Activated CD4-positive, CD25-positive, alpha-beta regulatory T cell (primary cell): ENCODE measurements at places on chromosomes 13 and 19.
A peak's percentile ranks its signal among the peaks of the same experiment; 100 is the strongest.

DNA sequence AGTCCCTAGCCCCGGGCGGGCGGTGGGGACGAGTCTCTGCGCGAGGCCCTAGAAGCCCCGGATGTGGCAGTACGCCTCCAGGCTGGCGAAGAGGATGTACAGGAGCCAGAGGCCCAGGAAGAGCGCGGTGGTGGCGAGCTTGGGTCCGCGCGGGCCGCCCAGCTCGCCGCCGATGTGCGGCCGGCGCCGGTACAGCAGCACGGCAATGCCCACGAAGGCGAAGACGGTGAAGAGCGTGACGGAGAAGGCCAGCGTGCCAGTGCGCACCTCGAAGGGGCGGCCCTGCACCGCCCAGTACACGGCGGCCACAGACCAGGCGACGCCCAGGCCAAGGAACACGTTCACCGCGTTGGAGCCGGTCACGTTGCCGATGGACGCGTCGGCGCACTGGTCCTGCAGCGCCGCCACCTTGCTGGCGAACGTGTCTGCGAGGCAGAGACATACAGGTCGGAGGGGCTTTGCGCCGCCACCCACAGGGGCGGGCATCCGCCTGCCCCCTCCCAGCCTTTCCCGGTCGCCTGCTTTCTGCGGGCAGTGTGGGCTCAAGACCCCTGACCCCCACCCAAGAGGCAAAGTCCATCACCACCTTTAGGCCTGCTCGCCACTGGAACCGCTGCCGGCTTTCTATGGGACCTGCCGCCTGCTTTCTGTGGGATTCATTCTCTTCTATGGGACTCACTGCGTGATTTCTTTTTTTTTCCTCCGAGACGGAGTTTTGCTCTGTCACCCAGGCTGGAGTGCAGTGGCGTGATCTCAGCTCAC, 10.9 kb upstream of the MEIS3 start:
- no peak for DNase-seq

GRCh38 chr19:6654347-6655310, 15.3 kb downstream of the TNFSF14 start:
- DNase-seq: no peak

DNA sequence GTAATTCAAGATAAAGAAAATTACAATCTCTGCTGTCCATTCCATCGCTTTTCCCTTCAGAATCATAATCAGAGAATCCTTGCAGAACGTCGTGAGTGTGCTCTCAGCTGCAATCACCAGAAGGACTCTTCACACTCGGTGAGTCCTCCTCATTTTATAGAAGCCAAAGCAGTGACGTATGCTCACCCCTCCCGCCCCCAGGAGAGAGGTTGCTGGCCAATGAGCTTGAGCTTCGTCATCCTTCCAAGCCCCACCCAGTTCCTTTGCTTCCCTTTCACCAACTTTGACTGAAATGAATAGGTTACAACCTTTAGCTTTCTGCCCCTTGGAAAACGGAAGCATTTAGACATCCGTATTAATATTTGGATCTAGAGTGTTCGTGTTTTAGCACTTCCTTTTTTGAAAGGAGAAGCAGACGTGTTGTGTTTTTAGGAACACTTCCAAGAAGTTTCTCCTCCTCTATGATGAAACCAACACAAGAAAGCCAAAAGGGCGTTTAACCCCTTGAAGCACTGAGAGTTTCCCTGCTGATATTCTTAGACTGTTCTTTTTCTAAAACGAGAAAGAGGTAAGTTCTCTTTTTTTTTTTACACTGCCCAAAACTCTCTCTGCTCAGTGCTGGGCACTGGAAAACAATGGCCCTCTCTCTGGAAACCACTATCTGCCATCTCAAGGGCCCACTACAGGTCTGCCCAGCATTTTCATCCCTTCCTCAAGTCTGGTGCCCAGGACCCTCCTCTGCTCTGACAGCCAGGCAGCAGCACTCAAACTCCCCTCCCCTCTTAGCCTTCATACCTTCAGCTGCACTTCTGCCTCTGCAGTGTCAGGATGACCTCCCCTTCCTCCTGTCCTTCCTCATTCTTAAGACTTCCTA, 44.3 kb upstream of the CEACAM21 start:
- DNase-seq: peak; percentile 23

- DNase-seq: no peak
Measured at GRCh38 chr19:30908262-30908771, 440.9 kb downstream of the TSHZ3 start.

- DNase-seq: no peak
Measured at GRCh38 chr19:15181394-15181793, 19.4 kb downstream of the NOTCH3 start.
